Posterior cingulate gyrus (tissue), 11 donors: ENCODE measurements at places on chromosomes 1 and 21.

DNA sequence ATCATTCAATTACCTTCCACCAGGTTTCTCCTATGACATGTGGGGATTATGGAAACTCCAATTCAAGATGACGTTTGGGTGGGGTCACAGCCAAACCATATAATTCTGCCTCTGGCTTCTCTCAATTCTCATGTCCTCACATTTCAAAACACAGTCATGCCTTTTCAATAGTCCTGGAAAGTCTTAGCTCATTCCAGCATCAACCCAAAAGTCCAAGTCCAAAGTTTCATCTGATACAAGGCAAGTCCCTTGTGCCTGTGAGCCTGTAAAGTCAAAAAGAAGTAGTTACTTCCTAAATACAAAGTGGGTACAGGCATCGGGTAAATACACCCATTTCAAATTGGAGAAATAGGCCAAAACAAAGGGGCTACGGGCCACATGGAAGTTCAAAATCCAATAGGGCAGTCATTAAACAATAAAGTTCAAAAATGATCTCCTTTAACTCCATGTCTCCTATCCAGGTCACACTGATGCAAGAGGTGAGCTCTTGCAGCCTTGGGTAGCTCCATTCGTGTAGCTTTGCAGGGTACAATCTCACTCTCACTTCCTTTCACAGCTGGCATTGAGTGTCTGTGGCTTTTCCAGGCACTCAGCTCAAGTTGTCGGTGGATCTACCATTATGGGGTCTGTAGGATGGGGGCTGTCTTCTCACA lies 112.9 kb downstream of the FCRL5 start:
- no peak for DNase-seq

- no peak for DNase-seq
Measured at GRCh38 chr1:41559331-41559730, 74.8 kb upstream of the EDN2 start.

DNA sequence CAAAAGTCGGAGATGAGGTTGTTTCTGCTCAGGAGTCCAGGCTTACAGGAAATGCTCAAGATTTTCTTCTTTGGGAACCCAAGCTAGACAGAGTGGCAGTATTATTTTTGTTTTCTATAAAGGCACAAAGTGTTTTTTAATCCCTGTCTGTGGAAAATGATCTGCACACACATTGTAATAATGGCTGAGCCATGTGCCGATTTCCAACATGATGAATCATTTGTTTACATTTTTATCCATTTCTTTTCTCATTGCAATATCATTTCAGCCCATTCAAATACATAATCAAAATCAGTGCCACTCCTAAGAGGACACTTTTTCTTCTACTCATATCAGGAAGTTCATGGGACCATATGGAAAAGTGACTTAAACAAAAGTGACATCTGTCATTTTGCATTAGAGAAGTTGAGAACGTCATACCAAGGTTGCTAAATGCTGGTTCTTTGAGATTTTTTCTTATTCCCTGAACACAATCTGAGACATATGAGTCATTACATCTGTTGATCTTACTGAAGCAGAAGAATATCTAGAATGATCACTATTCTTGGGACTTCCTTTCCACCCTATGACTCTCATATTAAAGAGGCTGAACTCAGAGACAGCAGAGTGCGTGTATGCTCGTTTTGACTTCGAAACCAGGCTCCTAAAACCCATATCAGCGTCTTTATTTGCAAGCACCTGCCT lies 44.9 kb downstream of the ACTA1 start:
- no peak for DNase-seq

- no peak for DNase-seq
Measured at GRCh38 chr21:41280115-41280919, 36.3 kb upstream of the FAM3B start.

GRCh38 chr1:2975466-2976179 lies 45.6 kb upstream of the ACTRT2 start:
- no peak for DNase-seq
